ENCODE measurements at places on chromosomes 12 and 14.

GRCh38 chr14:71911669-71912068, 20.6 kb upstream of the RGS6 start:
- DNase-seq, result no peak

DNA sequence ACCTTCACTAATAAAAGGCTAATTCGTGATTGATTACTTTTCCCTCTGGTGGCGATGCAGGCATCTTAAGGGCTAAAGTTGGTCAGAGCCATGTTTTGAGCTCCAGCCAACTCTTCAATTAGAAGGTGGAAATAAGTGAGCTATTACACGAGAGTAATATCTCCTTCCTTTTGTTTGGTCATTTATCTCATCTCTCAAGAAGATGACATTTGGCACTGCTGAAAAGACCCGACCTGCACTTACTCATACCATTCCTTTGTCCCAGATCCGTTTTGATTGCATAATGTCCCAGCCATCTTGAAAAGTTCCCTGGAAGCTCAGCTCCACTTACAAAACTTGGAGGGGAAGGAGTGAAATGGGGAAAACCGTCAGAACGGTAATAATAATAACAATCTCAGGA, 316.2 kb downstream of the VRK1 start:
- DNase-seq, result no peak

- no peak for DNase-seq
These were observed 327.6 kb downstream of the CCER1 start for GRCh38 chr12:90627180-90627896.

DNA sequence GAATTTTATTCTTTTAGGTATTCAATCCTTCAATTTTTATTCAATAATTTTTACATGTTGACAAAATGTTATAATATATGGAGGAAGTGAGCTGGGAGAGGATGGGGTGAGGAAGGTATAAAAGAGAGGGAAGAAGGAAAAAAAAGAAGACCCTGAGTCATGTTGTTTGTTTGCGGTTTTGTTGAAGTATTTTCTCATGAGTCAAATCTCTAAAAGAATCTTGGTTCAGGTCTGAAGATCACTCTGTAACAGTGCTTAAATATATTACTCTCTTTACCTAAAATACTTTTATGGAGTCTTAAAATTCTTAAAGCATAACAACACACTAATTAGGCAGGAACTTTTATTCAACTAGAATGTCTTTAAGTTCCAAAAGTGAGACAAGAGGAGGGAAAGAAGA, 489.6 kb upstream of the GARIN6 start:
- no peak for DNase-seq

DNA sequence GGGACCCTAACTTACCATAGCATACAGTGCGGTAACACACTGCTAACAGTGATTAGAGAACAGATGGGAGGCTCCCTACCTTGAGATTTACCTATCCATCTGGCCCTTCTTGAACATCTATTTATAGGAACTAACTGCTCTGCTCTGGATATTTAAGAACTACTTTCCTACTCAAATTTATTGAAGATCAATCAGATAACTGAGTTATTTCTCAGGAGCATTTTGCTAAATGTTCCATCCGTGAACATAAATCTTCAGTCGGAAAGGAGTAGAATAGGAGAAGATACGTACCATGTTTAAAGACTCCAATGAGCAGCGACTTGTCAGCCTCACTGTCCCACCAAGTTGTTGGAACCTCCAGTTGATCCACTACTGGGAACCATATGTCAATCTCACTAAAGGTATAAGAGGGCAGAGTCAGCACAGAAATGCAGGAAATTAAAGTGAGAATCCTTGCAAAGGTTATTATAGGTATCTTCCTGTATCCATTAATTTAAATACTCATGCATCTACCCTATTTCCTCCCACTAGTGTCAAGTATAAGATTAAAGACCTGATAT, 15.6 kb upstream of the SUPT16H start:
- DNase-seq, result no peak

DNA sequence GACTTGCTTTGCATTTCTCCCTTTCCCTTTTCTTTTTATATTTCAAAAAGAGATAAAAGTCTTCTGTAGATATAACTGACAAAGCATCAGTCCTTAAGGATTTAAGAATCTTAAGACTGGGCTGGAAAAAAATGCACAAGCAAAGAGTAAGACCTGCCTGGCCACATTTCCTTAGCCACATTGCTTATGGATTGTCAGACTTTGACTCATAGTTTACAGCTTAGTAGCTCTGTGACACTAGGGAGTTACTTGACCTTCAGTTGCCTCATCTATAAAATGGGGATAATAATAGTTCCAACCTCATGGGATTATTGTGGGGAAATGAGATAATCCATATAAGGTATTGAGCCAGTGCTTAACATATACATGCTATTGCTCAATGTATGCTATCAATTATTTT, 66.4 kb upstream of the STK38L start:
- no peak for DNase-seq

- peak; percentile 52 for DNase-seq
These were observed 283 bp downstream of the LMO3 start for GRCh38 chr12:16605642-16606116.

- DNase-seq, result no peak
These were observed 43.0 kb downstream of the SMIM41 start for GRCh38 chr12:52122540-52122871.

DNA sequence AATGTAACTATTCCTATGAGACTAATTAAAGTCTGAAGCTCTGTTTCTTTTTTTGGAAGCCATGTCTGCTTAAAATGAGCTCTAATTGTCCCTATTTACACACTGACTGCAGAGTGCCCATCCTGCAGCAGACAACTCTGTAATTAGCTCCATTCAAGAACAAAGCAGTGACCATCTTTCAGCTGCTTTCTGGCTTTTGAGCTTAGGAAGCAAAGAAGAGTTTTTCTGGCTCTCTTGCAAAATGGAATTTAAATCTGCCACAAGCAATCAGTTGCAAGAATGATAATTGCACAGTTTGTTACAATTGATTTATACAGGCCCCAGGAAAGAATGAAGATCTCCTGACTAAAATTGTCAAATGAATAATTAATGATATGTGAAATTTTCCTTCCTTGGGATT, 83.4 kb downstream of the GAS2L3 start:
- DNase-seq, result no peak

- DNase-seq, result no peak
These were observed 48.1 kb downstream of the KCNA1 start for GRCh38 chr12:4957761-4958160.

- peak; percentile 56 for DNase-seq
These were observed 40.5 kb upstream of the OXA1L start for GRCh38 chr14:22726012-22726411.

DNA sequence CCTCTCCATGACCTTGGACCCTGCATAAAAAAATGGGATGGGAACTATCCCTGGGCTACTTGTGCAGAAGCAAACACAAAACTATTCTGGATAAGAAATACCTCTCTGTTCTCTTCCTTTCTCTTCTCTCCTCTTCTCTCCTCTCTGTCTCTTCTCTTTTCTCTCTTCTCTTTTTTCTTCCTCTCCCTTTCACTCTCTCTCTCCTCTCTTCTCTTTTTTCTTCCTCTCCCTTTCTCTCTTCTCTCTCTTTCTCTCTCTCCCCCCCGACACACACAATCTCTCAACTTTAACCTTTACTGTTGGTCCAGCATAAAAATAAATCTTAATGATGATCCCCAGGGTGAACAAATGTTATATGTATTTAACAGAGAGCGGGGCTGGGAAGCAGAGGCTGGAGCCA, 141.4 kb downstream of the SRGAP1 start:
- DNase-seq, result no peak

GRCh38 chr12:114691763-114692185, 7.8 kb upstream of the TBX3 start:
- no peak for DNase-seq

DNA sequence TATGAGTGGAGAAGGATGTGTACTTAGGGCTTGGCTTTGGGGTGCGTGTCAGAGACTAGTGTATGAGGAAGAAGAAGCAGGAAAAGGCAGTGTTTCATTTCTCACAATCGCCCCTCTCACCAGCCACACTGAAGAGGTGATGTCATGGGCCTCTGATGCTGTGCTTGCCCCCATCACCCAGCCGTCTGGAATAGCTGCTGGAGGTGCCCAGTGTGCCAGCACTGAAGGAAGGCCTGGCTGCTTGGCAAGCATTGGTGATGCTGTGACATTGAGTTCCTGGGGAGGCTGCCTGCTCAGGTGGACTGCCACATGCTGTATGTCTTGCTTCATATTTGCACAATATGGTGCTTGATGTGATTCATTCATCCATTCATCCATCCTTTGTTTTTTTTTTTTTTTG, 56.2 kb downstream of the CRADD start:
- no peak for DNase-seq

- no peak for DNase-seq
These were observed 153.7 kb upstream of the SRRM4 start for GRCh38 chr12:118827606-118828005.

DNA sequence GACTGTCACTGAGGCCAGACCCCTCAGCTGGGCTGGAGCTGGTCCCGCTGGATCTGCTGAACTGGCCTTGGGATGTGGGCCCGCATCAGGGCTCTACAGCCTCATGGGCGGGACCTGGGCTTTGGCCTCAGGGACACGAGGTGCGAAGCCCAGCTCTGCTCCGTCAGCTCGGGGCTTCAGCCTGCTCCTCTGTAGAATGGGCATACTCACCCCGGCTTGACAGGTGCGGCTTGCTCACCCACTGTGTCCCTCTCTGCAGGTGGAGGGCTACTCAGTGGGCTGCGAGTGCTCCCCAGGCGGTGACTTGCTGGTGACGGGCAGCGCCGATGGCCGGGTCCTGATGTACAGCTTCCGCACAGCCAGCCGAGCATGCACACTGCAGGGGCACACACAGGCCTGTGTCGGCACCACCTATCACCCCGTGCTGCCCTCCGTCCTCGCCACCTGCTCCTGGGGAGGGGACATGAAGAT, 57.6 kb downstream of the BEGAIN start:
- no peak for DNase-seq

DNA sequence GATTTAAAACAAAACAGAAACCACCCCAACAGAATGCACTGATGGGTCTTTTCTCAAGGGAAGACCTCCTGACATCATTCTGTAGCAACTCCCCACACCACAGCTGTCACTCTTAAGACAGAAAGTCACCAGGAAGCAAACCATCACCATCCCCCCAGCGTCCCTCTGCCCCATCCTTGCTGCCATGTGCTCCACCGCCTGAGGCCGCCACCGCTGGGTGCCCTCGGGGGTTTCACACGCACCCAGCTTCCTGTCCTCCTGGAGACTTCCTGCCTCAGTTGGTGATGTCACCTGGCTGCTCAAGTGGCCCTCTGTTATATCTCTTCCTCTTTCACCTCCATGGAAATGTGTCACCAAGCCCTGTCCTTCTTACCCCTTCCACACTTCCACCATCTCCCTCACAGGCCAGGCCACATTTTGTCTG, 71.4 kb upstream of the GPR68 start:
- no peak for DNase-seq

DNA sequence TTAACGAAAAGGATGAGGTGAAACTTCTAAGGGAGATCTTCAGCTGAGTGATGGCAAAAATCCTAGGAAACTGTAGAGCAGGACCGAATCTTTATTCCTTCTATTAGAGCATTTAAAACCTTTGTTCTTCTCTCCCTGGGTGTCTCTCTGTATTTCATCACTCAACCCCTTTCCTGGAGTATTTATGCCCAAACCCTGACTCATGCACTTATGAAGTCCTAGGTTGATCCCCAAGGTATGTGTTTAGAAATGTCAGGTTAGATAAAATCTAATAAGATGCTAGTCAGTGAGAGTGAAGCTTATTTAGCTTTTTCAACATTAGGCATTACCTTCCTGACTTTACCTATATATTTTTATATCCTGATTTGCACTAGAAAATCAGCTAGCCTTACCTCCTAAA, 239.8 kb upstream of the NPAS3 start:
- DNase-seq, result no peak

- no peak for DNase-seq
These were observed 182.7 kb downstream of the KICS2 start for GRCh38 chr12:64039281-64039871.

GRCh38 chr12:86513226-86513625, 257.0 kb upstream of the MGAT4C start:
- DNase-seq, result no peak

DNA sequence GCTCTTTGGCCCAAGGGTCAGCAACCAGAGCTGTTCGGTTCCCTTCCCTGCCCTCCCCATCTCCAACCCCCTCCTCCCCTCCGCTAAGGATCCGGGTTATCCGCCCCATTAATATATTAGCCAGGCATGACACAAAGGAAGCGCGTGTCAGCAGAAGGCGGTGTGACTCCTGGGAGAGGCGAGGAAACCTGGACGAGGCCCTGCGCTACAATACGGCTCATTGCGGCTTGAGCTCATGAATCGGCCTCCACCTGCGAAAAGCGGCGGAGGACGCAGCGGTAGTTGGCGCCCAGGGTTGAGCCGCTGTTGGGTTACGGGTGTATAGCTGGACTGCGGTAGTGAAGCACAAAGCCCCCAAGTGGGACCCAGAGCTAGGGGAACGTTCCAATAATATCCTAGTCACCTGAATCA, 9.9 kb downstream of the FOXA1 start:
- no peak for DNase-seq

DNA sequence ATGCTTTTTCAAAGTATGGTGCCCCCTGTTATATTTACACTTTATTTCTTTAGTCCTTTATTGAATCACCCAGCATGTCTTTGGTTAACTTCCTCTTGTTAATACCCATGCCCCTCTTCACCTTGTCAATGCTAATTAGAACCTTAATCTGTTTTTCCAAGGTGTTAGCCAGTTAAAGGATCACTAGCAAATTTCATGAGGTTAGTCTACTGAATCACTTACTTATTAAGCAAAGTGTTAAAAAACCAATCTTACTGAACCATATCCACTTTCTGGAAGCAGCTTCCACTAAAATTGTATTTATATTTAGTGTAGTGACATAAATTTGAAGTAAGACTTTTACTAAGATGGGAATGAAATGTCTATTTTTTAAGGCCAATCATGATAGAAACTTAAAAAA, 27.9 kb downstream of the TAOK3 start:
- DNase-seq, result no peak

DNA sequence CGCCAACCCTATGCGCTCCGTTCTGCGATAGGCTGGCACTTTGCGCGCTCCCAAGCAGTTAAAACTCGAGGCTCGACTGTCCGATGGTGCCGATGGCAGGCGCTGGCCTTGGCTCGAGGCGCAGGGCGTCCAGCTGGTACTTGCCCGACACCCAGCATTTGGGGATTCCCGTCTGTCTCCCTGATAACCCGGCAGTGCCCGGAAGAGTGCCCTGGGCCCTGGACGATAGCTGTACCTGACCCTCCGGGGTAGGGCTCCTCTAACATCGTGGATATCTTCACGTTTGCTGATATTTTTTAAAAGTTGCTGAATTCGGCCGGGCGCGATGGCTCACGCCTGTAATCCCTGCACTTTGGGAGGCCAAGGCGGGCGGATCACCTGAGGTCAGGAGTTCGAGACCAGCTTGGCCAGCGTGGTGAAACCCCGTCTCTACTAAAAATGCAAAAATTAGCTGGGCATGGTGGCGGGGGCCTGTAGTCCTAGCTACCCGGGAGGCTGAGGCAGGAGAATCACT, 908 bp upstream of the WIF1 start:
- DNase-seq, result no peak

Data from NCI-H524 (cell line).